Activated T-cell treated with anti-CD3 and anti-CD28 coated beads for 4 hours (primary cell): ENCODE measurements at places on chromosomes 11 and 22.

GRCh38 chr11:8532475-8532874, 61.6 kb downstream of the STK33 start:
- DNase-seq, result no peak

DNA sequence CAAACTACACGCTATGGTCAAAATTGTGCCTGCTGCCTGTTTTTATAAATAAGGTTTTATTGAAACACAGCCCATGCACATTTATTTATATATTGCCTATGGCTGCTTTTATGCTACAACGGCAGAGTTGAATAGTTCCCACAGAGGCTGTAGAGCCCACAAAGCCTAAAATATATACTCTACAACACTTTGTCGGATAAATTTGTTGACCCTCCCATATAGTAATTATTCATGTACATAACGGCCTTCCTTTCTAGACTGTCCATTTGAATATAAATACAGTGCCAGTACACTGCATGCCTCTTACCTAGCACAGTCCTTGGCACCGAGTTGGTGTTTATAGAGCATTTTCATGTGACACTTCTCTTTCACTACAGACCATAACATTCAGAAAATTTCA, 314.0 kb downstream of the LRRC4C start:
- DNase-seq, result no peak

DNA sequence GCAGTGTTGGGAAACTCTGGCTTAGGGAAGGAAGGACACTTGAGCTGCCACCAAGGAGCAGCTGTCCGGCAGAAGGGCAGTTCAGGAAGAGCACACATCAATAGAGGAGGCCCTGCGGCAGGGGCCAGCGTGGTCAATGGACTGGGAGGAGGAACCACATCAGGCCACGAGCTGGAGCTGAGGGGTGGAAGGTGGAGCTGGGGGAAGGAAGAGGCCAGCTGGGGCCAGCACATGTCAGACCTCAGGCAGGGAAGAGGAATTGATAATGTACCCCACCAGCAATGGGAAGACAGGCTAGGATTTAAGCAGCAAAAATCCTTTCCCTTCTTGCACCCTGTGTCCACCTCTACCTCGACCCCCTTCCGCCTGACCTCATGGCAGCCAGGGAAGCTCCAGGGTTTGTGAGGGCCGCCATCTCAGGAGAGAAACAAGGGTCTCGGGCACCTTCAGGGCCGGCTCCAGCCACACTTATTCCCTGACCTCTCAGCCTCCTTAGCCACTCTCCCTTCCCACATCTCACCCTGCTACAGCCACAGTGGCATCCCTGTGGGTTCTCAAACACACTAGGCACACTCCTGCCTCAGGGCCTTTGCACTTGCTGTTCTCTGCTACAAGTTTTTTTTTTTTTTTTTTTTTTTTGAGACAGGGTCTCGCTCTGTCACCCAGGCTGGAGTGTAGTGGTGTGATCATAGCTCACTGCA, 157.8 kb upstream of the GRK3 start:
- DNase-seq, result no peak

- DNase-seq, result no peak
Observed at GRCh38 chr11:84384731-84385130, 1098.6 kb upstream of the CCDC90B start.

DNA sequence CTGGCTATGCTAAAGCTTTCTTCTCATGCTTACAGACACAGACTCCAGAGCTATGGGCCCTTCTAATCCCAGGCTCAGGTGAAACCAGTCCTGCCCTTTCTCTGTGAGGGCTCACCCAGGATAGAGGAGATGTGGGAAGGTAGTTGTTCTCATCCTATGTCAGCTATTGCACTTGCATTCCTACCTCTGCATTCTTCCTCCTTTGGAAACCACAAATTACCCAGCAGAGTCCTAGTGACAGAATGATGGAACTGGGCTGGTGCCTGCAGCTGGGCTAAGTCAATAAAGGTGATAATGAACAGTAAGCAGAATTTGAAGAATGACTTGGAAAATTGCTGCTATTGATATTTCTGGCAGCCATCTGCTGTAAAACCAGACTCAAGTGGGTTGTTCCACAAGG, 560.0 kb downstream of the TMEM135 start:
- no peak for DNase-seq

GRCh38 chr11:118820412-118821357, 29.7 kb upstream of the DDX6 start:
- no peak for DNase-seq

DNA sequence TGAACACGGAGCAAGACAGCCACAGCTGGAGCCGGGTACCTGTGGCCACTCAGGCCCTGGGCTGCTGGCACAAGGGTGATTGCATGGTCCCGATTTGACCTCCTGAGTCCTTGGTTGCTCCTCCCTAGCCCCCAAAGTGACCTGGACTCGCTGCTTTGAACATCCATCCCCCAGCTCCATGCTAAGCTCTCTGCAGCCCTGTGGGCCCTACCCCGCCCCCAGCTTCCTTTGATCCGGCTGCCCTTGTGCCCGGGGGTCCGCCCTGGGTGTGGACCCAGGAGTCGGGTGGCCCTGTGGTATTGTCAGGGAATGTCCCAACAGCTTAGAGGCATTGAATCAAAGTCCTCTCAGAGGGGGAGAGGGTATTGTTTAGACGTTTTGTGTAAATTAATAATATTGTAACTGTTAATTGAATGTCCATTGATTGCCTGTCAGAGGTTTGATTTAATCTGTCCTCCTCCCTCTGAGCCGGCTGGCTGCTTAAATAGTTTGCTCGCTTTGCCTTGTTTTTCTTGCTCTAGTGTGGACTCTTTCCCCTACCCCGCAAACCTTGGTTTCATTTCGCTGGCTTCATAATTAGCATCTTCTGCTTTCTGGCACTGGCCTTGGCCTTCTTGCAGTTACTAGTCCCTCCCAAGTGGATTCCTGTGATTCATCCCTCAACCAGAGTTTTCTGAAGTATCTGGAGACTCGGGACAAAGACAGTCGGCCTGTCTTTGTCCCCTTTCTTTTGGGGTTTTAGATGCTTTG, 20.7 kb downstream of the GRIK4 start:
- DNase-seq, result no peak

DNA sequence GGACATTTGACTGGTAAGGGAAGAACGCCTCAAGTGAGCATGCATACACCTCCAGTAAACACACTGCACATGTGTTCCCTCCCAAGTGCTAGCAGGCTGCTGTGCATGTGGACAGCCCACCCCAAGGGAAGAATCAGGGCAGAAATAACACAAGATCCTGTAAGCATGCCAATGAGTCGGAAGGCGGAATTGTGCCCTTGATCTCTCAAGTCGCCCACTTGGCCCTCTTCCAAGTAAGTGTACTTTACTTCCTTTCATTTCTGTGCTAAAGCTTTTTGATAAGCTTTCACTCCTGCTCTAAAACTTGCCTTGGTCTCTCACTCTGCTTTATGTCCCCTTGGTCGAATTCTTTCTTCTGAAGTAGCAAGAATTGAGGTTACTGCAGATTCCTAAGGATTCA, 139.6 kb downstream of the TRPC6 start:
- no peak for DNase-seq

GRCh38 chr11:8094656-8095055, 13.6 kb downstream of the TUB start:
- no peak for DNase-seq

DNA sequence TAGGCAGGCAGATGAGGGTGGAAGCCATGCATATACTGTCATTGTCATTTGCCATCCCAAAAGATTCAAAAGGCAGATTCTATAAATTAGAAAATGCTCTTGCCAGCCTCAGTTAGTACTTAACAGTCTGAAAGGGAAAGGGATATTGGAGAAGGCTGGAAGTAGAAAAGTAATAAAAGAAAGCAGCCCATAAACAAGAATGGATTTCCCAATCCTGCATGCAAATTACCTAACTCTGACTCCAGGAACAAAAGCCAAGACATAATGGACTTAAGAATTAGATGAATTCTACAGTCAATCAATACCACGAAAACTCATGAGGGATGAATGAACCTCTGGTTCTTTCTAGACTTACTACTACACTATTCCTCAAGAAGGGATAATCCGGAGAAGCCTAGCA, 5.9 kb downstream of the PAK1 start:
- no peak for DNase-seq

GRCh38 chr22:45580726-45581381, 78.2 kb downstream of the FBLN1 start:
- no peak for DNase-seq

DNA sequence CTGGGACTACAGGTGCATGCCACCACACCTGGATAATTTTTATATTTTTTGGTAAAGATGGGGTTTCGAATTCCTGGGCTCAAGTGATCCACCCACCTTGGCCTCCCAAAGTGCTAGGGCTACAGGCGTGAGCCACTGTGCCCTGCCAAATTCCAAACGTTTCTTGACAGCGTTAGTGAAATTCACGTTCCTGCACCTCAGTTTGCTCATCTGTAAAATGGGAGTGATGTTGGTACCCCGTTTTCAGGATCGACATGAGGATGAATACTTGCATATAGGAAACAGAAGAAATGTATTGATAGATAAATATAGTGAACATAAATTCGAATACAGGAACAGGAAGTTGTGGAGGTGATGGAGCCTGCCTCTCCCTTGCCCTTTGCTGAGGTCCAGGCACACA, 10.2 kb upstream of the LTO1 start:
- no peak for DNase-seq

DNA sequence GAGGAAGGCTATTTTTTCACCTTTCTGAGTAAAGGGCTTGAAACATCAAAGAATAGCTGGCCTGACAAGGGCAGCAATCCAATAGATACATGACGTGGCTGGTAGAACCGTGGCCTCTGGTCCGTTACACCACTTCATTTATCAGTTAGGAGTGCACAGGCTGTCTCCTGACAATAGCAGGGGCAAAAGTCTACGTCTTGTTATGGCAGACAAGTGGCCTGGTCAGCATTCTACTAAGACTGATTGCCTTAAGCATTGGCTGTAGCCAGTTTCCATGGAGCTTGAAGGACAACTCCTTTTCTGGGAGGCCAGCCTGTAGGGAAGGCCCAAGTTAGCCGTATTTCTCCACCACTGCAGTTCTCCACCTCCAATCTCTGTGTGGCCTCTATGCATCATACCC, 9.2 kb upstream of the GDPD4 start:
- no peak for DNase-seq

DNA sequence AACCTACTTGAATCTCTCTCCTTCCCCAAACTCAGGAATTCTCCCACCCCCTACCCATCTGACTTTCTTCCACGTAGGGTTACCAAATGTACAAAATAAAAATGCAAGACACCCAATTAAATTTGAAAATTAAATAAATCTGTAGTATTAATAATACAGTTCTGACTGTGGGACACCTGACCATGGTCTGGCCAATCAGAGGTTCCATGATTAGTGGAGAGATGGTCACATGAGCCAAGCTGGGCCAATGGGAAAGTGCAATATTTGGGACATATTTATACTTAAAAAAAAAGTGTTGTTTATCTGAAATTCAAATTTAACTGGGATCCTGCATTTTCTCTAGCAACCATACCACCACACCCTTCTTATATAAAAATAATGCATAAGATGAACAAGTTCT, 29.8 kb upstream of the ASPHD2 start:
- no peak for DNase-seq

DNA sequence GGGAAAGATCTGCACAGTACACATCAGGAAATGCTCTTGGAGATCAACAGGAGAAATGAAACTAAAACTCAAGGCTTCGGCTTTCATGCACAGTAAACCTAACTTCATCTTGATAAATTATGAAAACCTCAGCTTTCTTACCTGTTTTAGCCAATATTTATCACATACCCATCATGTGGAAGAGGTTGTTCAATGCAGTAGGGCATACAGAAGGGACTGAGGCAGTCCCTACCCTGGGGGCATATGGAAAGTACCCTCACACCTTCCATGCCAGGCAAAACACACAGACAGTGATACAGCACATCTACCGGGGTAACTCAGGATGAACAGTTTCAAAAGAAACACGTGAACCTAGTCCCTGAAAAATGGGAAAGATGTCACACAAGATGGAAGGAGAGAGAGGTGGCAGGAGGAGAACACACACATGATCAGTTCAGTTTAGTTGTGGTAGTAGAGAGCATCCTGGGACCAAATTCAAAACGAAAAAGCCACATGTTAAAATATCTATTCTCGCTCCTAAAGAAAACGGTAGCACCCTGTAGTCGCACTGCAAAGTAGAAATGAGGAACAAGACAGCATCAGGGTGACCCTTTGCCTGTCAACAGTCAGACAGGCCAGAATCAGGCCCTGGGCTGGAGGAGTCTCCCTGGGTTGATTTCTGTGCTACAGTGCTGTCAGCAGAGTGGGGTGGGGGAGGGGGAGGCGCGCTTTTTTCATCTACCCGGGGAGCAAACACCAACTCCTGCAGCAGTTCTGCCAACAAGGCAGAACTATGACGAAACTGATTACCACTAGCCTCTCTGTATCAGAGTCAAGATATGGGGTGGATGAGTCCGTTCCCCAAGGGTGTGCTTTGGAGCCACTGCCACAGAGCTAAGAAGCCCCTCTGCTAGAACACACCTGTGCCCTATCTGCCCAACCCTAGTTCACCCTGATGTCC, 1.3 kb downstream of the HIRA start:
- DNase-seq, result no peak
